ENCODE measurements at places on chromosomes 6 and 20. TPM values are rescaled to one million over a fixed set of nuclear protein-coding genes. Genes with fewer than 3 reads are reported as not detected.

TMEM74B gene
- total RNA-seq = 0.20 TPM

CPNE5 gene
- total RNA-seq = 57.8 TPM

DNMT3B gene
- 0.20 TPM for total RNA-seq

PDE10A gene
- not detected for total RNA-seq

PNPLA1 gene
- not detected for total RNA-seq

PBOV1 gene
- total RNA-seq = not detected

TRIM31 gene
- not detected for total RNA-seq

HRH3 gene
- not detected for total RNA-seq

FAM83B gene
- not detected for total RNA-seq

CDH4 gene
- not detected for total RNA-seq

LHFPL5 gene
- total RNA-seq = not detected

SIGLEC1 gene
- not detected for total RNA-seq

C20orf202 gene
- not detected for total RNA-seq

C20orf141 gene
- total RNA-seq = not detected

KCNK5 gene
- not detected for total RNA-seq

PRR18 gene
- total RNA-seq = 0.10 TPM

RNF217 gene
- total RNA-seq = not detected

RFX6 gene
- not detected for total RNA-seq

RGS17 gene
- total RNA-seq = not detected

PTGIS gene
- total RNA-seq = not detected

HLA-DQA1 gene
- total RNA-seq = 628 TPM

ALDH5A1 gene
- total RNA-seq = 15.9 TPM

LY86 gene
- 58.1 TPM for total RNA-seq

CYP24A1 gene
- total RNA-seq = not detected

OPRL1 gene
- 1.4 TPM for total RNA-seq

TP53RK gene
- total RNA-seq = 18.8 TPM

PAX1 gene
- not detected for total RNA-seq

NCOA5 gene
- 53.1 TPM for total RNA-seq

HLA-DPB1 gene
- total RNA-seq = 853 TPM

CDSN gene
- not detected for total RNA-seq

CST2 gene
- not detected for total RNA-seq

ADTRP gene
- 1.4 TPM for total RNA-seq

SSTR4 gene
- total RNA-seq = not detected

CCN5 gene
- total RNA-seq = not detected

PROKR2 gene
- not detected for total RNA-seq

ENPP4 gene
- 13.0 TPM for total RNA-seq

GLO1 gene
- total RNA-seq = 52.4 TPM

CST5 gene
- not detected for total RNA-seq

GINS1 gene
- 5.4 TPM for total RNA-seq

CASS4 gene
- total RNA-seq = 0.51 TPM

SOBP gene
- 1.1 TPM for total RNA-seq

C20orf144 gene
- 0.27 TPM for total RNA-seq

VSTM2L gene
- total RNA-seq = not detected

HLA-F gene
- total RNA-seq = 726 TPM

ARMC2 gene
- 3.5 TPM for total RNA-seq

NOX3 gene
- total RNA-seq = not detected

SIRPG gene
- total RNA-seq = not detected

MTFR2 gene
- 2.5 TPM for total RNA-seq

MUC21 gene
- not detected for total RNA-seq

HEY2 gene
- total RNA-seq = not detected

CAGE1 gene
- 0.07 TPM for total RNA-seq

HAO1 gene
- not detected for total RNA-seq

NCOA6 gene
- total RNA-seq = 23.7 TPM

ARFGEF2 gene
- 39.0 TPM for total RNA-seq

VGLL2 gene
- not detected for total RNA-seq

SLC22A1 gene
- 2.8 TPM for total RNA-seq

RNF39 gene
- not detected for total RNA-seq

FUT9 gene
- total RNA-seq = not detected

DTNBP1 gene
- total RNA-seq = 51.6 TPM

Data from activated B cell treated with CpG ODN at 0.5 μM for 24 hours (primary cell).